ENCODE measurements at places on chromosomes 7 and 10.

DNA sequence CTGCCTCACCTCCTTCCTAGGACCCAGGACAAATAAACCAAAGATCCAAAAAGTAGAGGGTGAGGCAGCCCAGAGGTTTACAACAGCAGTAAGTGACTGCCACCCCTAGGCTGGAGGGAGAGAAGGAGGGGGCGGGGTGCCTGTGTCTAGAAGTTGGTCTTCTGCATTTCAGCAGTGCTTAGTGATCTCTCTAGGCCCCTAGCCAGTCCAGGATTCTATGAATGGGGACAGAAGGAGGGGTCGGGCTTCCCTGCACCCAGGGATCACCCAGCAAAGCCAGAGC lies 62.8 kb upstream of the KDM7A start:
- DNase-seq = no peak

DNA sequence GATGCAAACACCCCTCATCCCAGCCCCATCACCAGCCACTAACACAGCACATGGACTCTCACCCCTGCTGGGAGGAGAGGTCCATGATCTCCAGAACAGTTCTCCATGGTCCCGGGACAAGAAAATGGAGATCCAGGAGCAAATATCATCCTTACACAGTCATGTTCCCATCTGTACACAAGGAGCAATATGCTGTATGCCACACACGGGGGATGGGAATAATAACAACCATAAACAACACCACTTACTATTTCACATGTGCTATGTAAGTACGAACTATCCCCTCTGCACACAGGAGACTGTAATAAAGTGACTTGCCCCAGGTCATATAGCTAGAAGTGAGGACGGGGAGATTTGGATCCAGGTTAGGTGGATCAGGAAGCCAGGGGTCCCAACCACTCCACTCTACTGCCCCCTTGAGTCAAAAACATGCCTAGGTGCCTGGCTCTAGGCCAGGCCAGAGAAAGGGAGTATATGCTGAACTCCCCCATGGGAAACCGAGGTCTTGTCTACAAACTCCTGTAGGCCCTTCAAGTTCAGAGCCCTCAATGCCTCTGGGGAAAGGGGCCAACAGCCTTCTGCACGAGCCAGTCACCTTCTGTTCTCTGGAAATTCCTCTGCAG lies 34.1 kb downstream of the LRRC20 start:
- peak; percentile 49 for DNase-seq

GRCh38 chr7:47574482-47575329 lies 7.2 kb downstream of the TNS3 start:
- peak; percentile 94 for DNase-seq

GRCh38 chr10:97589479-97589878 lies at the start of gene C10orf62:
Gene C10orf62, plus strand, starts transcription at chr10:97589721. Its CDS starts 177 bp downstream, at chr10:97589898.
- no peak for DNase-seq

DNA sequence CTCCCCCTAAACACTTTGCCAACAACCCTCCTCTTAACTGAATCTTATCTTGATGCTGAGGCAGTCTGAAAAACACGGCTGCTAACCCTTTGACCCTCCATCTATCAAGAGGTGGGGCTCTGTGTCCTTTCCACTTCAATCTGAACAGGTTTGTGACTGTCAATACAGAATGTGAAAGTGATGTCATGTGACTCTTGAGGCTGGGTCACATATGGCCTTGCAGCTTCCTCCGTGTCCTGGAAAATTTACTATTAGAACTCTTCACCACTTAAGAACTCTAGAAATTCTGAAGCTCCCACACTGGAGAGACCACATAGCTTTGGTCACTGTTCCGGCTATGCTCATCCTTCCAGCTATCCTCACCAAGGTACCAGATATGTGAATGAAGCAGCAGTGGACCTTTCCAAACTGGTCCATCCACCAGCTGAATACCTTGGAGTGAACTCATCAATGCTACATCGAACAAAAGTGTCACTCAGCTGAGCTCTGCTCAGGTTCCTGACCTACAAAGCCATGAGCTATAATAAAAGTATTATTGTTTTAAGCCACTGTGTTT lies 30.7 kb upstream of the ASAH2 start:
- no peak for DNase-seq

DNA sequence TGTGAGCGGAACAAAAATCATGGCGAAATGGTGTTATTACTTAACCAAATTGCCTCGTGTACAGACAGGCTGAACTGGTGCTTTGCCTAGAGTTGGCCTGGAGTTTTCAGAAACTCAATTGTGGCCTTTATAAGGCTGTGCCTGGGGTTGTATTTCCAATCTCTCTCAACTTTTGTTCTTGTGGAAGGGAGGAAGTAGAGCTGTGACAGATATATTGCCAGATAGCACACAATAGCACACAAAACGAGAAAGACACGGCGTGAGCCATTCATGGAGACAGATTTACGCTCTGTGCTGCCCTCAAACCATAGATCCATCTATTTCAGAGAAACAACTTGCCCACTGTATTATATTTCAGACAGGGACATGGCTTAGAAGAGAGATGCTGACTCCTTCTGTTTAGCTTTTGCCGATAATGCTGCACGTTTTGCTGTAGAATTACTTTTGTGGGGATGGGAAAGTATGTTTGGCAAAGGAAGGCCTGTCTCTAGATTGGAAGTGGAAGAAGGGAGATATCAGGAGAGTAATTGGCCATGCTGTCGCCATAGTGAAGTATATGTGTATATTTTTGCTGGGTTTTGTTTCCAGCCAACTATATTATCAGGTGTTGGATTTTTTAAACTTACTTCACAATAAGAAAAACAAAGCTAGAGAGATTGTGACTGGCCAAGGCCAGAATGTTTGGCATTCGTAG lies 80.4 kb downstream of the AUTS2 start:
- DNase-seq = no peak

GRCh38 chr7:127586346-127586745 lies 950 bp upstream of the GCC1 start:
- DNase-seq = no peak

GRCh38 chr7:11130012-11130411 lies 156.3 kb downstream of the PHF14 start:
- no peak for DNase-seq

DNA sequence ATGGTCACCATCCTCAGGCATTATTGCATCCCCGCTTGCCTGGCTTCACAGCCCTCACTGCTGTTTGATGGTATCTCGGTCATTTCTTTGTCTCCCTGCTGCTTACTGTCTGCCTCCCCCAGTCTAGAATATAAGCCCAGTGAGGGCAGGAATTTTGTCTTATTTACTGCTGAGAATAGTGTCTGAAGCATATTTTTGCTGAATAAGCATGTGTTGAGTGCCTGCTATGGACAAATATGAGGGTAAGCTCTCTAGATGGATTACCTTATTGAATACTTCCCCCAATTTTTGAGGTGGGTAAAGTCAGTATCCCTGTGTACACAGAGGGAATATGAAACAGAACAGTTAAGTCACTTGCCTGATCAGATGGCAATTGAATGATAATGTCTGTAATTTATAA lies 36.5 kb upstream of the CABCOCO1 start:
- no peak for DNase-seq

- DNase-seq = no peak
These were observed 2.4 kb downstream of the SORBS1 start for GRCh38 chr10:95558593-95559320.

- no peak for DNase-seq
These were observed 1.4 kb downstream of the IDE start for GRCh38 chr10:92572362-92573090.

DNA sequence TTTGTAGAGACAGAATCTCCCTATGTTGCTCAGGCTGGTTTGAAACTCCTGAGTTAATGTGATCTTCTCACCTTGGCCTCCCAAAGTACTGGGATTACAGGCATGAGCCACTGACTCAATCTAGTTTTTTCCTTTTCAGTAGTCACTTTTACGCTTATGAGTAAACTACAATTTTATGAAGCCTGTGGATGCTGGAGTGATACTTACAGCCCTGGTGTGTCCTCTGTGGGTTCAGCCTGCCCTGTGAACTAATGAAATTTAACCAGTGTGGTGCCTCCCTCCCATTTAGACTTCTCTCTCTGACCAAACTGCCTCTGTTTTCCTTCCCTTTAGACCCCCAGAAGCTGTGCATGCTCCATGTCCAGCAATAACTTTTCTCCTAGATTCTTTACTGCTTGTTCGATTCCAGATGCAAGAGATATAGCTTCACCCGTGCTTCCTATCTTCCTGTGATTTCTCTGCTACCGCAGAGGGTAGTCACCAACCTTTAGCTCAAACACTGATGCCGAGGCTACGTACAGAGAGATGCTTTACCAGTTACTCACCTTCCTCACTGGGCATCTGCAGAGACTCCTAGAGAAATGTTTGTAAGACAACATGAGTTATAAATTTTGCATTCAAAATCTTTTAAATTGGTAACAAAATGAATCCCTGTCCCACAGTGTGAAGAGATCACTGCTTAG lies 90.8 kb downstream of the KIAA1217 start:
- no peak for DNase-seq

GRCh38 chr10:21989453-21990154 lies 13.9 kb downstream of the DNAJC1 start:
- no peak for DNase-seq

- DNase-seq = no peak
These were observed 56.2 kb upstream of the ABLIM1 start for GRCh38 chr10:114714281-114714741.

DNA sequence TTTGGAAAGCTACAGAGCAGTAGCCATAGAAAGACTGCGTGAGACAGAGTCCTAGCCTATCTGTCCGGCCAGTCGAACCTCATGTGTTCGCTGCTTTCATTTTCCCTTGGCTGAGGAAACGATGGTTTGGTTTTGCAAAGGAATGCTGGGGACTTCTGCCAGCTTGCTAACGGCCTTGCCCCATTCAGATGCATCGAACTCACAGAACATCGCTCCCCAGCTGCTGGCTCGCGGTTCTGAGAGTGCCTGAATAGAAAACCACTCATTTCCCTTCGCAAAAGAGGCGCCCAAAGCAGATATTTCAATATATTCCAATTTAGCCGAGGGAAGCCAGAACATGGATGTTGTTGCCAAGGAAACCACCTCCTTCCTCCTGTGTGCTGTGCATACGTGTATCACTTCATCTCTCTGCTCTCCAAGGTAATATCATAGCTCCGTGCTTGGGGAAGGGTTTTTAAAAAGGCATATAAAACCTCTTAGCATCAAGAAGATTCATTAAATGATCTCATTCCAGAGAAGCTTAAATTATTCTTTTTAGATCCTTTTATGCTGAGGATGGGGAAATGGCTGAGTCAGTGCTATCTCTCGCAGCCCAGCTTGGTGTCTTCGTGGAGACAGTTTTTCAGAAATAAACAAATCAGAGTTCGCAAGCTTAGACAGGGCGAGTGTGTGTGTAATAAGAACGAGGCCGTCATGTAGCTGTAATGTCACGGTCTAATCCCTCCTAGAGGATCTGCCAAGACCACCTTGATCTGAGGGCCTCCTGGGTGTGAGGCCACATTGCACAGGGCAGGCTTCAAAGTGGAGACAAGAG lies 215.2 kb downstream of the RPS24 start:
- no peak for DNase-seq

DNA sequence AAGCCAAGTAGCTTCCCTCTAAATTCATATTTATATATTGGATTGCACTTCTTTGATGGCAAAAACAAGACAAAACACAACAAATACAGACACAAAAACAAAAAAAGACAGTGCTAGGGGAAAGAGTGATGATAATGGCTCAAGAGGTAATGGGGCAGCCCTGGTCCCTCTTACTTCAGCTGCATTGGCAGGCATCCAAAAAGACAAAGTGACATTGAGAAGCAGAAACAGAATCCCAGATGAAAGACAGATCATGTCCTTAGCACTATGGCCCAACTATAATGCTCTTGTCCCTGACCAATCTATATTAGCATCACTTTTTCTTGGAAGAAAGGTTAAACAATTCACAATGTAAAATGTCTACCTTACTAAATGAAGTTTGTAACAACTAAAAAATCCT lies 76.2 kb downstream of the GPR85 start:
- no peak for DNase-seq

- DNase-seq = no peak
These were observed 109.5 kb upstream of the GATA3 start for GRCh38 chr10:7945034-7945433.

DNA sequence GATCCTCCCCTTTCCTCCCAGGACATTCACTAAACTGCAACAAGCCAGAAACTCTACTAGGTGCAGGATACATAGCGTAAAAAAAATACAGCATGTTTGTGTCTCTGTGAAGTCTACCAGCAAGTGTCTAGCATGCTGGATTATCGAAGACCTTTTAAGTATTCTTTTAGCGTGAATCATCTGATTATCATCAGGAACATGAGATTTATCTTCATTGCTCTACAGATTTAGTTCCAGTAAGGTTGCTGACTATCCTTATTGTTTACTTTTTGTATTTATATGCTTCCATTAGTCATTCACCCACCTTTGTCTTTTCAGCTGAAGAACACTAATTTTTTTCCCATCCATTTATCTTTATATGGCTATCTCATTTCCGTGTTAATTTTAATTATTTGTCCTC lies 62.8 kb downstream of the PDZD8 start:
- no peak for DNase-seq

GRCh38 chr7:125253452-125254190 lies 324.0 kb upstream of the POT1 start:
- no peak for DNase-seq

- DNase-seq = peak; percentile 72
These were observed 82.3 kb downstream of the HTR7 start for GRCh38 chr10:90775351-90776028.

DNA sequence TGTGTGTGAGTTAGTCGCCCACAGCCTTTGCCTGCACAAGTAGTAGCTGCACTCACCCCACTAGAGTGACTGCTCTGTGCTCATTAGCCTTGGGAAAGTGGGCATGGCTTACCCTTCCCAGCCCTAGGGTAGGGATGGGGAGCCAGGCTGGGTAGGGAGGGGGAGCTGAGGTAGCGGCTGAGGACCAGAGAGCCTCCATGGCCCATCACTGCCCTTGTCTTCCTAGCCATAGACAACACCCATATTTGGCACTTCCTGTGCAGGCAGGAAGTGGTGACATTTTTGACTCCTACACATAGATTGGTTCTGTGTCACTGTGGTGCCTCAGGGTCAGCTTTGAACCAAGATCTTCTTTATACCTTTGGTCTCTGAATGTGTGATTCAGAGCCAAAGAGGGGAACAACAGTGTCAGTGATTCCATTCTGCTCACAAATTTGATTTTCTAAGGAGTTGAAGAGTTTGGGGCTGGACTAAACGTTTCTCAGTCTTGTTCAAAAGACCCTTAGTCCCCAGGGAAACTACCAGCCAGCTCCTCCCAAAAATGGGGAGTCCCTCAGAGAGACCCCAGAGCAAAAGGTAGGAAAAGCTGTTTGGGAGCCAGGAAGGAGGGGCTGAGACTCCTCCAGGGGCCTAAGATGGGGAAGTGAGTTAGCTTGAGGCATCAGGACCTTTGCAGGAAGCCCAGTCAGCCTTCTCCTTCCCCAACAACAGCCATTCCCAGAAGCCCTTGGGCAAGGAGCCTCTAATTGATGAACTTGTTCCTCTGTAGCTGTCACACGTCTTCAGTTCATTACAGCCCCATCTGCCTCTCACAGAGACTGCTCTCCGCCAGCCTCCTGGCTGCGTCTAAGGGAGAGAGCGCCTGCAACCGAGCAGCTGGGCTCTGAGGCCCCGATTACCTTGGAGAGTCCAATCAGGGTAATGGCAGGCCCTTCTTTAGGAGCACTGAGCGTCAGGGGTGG lies 135.0 kb downstream of the CDH23 start:
- peak; percentile 44 for DNase-seq

GRCh38 chr10:44864051-44864450 lies 47.1 kb upstream of the TMEM72 start:
- peak; percentile 22 for DNase-seq
